Activated CD4-positive, alpha-beta memory T cell treated with anti-CD3 and anti-CD28 coated beads for 36 hours (primary cell): ENCODE measurements at places on chromosomes 2 and 18. TPM values are rescaled to one million over a fixed set of nuclear protein-coding genes. Genes with fewer than 3 reads are reported as not detected.

DNA sequence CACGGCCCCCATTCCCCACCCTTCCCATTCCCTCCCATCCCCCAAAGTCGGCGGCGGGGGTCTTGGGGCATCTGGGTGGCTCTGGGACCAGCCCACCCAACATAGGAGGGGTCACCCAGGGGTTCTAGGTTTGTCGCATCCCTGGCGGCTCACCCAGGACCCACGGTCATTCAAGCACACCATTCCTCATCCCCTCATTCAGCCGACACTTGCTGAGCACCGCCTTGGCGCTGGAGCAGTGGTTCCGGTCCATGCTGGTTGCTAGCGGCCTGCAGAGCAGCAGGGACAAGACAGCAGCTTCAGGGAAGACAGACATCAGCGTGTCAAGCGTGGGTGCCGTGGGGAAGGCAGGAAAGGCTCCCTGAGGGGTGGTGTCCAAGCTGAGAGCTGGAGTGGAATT is 50.5 kb upstream of the OTOS start:
- no peak for DNase-seq

Gene TUBB8B
- total RNA-seq: not detected

GRCh38 chr2:213232649-213233437 is 51.4 kb upstream of the SPAG16 start:
- peak; percentile 33 for DNase-seq

GRCh38 chr18:36757081-36757480 is 71.7 kb downstream of the TPGS2 start:
- no peak for DNase-seq

- no peak for DNase-seq
These were observed 35.3 kb upstream of the GCC2 start for GRCh38 chr2:108413711-108414095.

DNA sequence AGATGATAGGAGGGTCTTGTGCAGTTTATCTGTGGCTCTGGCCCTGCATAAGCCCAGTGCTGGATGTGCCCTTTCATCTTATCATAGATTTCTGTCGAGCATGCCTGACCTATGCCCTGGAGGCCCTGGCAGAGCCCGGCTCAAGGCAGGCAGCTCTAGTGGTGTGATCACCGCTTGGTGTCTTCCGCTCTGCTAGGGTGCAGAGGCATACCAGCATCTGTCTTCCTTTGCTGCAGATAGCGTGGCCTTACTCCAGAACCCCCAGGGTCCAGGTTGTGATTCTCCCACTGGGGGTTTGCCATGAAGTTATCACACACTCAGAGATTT is 13.7 kb upstream of the TRAF3IP1 start:
- DNase-seq: no peak

Gene ANKRD30B
- not detected for total RNA-seq

DNA sequence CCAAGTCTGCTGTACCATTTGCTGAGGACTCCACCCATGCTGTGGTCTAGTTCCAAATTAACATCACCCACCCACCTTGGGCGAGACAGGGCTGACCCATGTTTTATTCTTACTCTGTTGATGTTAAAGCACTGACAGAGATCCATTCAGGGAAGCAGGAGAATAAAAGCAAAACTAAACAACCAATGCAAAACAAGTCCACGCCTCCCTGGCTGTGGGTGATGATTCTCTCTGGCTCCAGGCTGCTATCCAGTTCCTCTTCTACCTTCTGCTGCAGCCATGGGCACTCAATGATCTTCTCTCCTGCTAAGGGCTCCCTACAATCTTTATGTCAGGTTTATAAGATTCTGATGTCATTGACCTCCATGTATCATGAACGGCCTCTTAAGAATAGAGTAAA is 786.6 kb upstream of the ID2 start:
- DNase-seq: no peak

DNA sequence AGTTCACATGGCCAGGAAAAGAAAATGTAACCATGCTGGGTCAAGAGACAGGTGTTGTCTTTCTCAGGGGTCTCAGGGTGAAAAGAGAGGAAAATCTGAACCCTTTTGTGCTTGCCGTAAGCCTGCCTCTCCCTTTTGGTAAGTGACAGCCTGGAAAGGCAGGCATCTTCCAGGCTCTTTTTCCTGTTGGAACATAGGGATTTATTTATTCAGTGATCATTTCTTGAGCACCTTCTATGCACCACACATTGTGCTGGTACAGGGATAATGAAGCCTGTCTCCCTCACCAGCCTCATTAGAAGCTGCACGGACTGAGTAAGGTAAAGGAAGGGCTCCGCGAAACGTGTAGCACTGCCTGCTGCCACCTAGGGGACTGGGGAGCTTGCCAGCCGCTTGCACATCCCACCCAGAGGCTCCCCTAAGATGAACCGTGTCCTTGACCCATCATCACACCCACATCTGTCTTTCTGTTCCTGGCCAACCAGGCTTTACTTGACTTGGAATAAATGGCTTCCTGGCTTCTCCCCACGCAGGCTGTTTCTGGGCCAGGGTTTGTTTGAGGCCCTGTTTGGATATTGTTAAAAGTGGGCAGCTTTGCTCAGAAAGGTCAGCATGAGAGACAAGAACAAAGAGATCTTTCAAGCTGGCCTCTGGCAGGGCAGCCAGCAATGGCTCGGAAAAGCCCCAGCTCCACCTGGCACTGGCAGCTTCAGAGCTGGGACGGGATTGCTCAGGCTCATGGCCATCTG is 73.3 kb upstream of the MCFD2 start:
- DNase-seq: no peak

GRCh38 chr2:174327021-174327840 is 7.5 kb upstream of the SP9 start:
- DNase-seq: no peak

DNA sequence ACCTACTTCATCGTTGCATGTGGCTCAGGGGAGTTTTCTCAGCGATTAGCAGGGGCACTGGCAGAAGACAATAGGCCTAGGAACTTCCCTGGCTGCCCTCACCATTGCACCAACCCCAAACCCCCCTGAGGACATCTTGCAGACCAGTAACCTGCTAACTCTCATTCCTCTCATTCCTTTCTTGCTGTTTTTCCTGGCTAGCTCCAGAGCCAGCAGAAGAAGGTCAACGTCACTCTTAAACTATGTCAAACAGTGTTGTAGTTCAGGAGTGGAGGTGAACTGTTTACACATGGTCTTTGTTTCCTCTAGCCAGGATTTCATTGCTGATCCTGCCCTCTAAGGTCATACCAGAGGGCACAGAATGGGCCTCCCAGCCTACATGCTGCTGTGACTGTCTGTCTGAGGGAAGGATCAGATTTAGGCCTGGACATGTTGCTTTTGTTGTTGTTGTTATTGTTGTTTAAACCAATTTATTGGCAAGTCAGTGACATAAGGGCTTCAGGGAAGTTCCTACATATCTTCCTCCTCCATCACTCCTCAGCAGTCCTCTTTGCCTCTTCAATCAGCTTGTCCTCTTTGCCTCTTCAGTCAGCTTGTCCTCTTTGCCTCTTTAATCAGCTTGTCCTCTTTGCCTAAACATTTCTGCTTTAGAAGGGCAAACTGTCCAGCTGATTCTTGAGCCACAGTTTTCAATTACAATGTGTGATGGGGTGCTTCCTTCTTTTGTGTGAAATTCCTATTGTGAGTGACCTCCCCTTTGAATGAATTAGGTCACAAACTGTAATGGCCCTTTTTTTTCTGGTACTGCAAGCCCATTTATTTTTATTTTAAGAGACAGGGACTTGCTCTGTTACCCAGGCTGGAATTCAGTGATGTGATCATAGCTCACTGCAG is 471.9 kb upstream of the TNP1 start:
- DNase-seq: no peak

GRCh38 chr2:67085146-67085545 is 312.0 kb upstream of the ETAA1 start:
- DNase-seq: no peak

DNA sequence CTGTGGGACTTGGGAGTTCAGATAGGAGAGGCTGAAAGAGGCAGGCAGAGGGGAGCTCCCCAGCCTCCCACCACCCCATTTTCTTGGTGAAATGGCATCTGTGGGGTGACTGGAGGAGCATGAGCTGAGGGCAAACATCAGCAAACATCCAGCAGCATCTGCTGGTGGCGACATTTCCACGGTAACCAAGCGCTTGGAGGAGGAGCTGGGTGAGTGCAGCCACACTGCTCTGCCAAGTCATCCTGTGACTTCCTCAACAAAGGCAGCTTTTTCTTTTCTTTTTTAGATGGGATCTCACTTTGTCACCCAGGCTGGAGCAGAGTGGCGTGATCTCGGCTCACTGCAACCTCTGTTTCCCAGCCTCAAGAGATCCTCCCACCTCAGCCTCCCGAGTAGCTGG is 5.6 kb downstream of the TXNL4A start:
- DNase-seq: peak; percentile 66

DNA sequence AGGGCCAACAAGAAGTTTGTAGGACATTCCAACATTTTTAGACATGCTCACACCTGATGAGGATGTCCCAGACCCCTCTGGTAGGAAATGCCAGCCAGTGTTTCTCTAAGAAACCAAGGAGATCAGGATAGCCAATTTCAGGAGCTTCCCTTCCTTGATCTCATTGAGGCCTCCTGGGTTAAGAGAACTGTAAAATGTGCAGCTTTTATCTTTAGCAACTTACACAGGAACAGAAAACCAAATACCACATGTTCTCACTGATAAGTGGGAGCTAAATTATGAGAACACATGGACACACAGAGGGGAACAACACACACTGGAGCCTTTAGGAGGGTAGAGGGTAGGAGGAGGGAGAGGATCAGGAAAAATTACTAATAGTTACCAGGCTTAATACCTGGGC is 99.6 kb upstream of the MAP2 start:
- no peak for DNase-seq

Gene REG3G
- not detected for total RNA-seq

DNA sequence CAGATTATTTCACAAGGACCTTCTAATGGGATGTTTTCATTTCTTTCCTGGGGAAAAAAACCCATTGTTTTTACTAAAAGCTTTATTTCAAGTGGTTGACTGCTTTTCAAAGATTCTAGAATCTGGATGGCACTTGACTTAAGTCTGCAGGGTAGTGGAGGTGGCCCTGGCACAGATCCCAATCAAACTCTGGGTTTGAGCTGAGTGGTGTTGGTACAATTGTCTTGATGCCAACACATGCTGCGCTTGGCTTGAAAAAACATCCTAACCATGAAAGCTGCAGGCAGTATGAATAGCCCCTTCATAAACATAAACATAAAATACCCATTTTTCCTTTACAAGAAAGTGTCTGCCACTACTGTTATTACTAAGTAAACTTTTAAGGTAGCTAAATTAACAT is 3.6 kb downstream of the PAPOLG start:
- no peak for DNase-seq

Gene SPATA3
- 0.24 TPM for total RNA-seq

Gene COX7A2L
- total RNA-seq: 102 TPM

- no peak for DNase-seq
These were observed 151.7 kb upstream of the GLI2 start for GRCh38 chr2:120583851-120584570.

GRCh38 chr2:59868981-59869380 is 684.5 kb downstream of the BCL11A start:
- no peak for DNase-seq

Gene RBM45
- total RNA-seq: 12.2 TPM

DNA sequence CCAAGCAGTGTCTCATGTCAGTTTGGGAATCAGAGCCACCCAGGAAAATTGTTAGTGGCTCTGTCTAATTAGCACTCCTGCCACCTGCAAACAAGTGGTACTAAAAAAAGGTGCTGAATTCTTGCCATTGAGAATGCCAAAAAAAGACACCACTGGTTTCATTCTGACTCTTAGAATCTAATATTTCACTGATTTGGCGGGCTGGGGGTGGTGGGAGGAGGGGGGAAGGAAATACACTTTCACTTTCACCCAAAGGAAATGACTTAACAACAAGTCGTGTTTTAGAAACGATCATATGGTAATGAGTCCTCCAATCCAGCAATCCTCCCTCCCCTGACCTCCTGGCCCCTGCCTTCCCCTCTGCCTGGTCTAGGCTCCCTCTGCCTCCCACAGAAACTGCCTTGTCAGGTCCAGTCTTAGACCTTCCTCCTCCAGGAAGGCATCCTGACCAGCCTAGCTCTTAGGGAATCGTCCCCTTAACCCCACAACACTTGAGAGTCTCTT is 4.4 kb upstream of the KLHL29 start:
- peak; percentile 72 for DNase-seq

GRCh38 chr2:158677542-158677941 is 117.6 kb upstream of the DAPL1 start:
- DNase-seq: no peak

Gene AQP12A
- not detected for total RNA-seq

- DNase-seq: no peak
These were observed 1111.6 kb upstream of the ZEB2 start for GRCh38 chr2:145631561-145631960.

Gene DNER
- total RNA-seq: not detected

DNA sequence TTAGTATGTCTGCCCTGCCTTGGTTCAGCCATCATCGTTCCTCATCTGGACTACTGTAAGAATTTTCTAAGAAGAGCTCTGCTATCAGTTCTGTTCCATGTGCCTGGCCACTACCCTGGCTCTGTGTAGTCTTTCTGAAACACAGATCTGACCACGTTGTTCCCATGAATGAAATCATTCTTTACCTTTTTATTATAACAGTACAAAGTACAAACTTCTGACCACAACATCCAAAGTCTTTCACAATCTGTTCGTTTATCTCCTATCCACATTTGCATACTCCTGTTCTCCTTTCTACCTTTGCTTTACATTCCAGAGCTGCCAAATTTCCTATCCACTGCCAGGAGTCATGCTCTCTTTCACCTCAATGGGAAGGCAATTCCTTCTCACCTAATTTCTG is 284.6 kb upstream of the LRP1B start:
- no peak for DNase-seq

GRCh38 chr2:9086465-9086864 is 83.0 kb upstream of the MBOAT2 start:
- DNase-seq: no peak

DNA sequence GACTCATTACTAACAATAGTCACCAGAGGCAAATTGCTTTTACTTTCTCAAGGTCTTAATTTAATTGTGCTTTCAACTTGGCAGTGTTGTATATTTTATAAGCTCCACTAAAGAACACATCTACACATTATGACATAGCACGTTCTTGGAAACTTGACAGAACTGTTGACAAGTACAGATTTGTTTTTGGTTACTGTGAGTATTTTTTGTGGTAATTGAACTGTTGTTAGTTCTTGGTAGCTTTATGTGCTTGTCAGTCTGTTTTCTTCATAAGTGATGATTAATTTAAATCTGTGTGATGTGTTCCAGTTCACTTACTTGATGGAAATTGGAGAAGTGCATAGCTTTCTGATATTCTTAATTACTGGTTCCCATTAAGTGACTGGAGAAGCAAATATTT is 63.9 kb downstream of the COMMD1 start:
- no peak for DNase-seq

Gene MSGN1
- not detected for total RNA-seq

Gene GAL3ST2
- 0.93 TPM for total RNA-seq

Gene HIBCH
- total RNA-seq: 33.9 TPM

DNA sequence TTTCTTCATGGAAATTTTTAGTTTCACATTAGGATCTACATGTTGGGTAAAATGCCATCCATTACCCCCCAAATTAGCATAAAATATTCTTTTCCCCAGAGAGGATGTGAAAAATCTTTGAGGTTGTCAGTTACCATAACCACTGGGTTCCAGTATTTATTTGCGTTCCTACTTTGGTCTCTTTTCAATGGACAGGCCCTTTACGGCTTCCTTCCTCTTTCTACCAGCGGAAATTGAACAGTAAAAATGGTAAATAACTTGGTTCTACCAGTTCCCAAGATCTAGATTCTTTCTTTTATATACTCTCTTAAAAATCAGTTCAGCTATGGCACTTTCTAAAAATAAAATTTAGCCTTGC is 169.2 kb upstream of the APCDD1 start:
- no peak for DNase-seq

GRCh38 chr2:132980304-132980703 is 310.3 kb upstream of the LYPD1 start:
- no peak for DNase-seq

Gene ALK
- not detected for total RNA-seq

Gene SERPINB4
- not detected for total RNA-seq

Gene SPTBN1
- total RNA-seq: 68.1 TPM
